Vagina (tissue), 2 donors: ENCODE measurements at places on chromosomes 7 and 10. TPM values are rescaled to one million over a fixed set of nuclear protein-coding genes. Genes with fewer than 3 reads are reported as not detected.

- H3K36me3 ChIP-seq: no peaks in the 10 kb centered on the region
- peaks cover 23% of the 10 kb centered on the region for H3K4me1 ChIP-seq
- no peaks in the 10 kb centered on the region for H3K27me3 ChIP-seq
- H3K4me3 ChIP-seq: no peak overlapping the region
- no peak overlapping the region for H3K27ac ChIP-seq
Measured at GRCh38 chr10:102665904-102666509, 21.7 kb downstream of the TRIM8 start.

- no peaks in the 10 kb centered on the region for H3K27me3 ChIP-seq
- no peak overlapping the region for H3K27ac ChIP-seq
- H3K4me3 ChIP-seq: no peak overlapping the region
- no peak for DNase-seq
Measured at GRCh38 chr10:97049670-97050069, 136.1 kb downstream of the SLIT1 start.

DNA sequence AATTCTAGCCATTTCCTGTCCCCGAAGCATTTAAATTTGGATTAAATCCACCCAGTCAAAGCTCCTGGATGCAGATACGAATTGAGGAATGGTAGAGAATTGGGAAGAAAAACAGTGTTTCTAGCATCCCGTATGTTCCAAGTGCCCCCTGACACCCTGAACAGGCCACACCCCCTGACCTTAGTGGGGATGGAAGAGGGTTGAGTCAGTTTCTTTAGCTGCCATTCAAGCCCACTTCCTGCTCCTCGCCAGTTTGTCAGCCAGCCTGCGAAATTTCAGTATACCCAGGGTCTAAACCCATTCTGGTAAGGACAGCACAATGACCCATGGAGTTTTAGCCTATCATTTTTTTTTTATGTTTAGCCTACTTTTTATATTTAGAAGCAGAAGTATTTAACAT, 101.1 kb downstream of the PKD1L1 start:
- H3K4me3 ChIP-seq: no peak overlapping the region
- H3K4me1 ChIP-seq: no peaks in the 10 kb centered on the region
- H3K27me3 ChIP-seq: no peaks in the 10 kb centered on the region
- no peak overlapping the region for H3K27ac ChIP-seq
- DNase-seq: no peak

GRCh38 chr10:43387678-43388032, 16.2 kb downstream of the FXYD4 start:
- DNase-seq: no peak
- H3K27me3 ChIP-seq: no peaks in the 10 kb centered on the region
- no peak overlapping the region for H3K4me3 ChIP-seq
- H3K4me1 ChIP-seq: peaks cover 32% of the 10 kb centered on the region
- no peaks in the 10 kb centered on the region for H3K36me3 ChIP-seq

DNA sequence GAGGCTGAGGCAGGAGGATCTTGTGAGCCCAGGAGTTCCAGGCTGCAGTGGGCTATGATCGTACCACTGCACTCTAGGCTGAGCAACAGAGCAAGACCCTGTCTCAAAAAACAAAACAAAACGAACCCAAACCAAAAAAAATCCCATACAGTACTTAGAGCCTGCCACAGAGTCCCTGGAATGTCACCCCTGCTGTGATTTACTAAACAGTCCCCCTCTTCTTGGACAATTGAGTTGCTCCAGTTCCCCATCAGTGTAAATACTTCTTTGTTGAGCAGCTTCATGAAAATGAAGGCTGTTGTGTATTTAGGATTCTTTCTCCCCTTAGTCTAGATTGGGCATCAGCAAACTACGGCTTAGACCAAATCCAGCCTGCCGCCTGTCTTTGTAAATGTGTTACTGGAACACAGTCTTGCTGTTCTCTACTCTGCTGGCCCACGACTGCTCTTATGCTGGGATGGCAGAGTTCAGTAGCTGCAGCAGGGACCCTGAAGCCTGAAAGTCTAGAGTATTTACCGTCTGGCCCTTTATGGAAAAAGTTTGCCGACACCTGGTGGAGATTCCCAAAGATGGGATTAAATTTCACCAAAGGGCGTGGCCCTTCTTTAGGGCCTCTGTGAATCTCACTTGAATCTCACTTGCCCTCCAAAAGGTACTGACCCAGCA, 57.8 kb downstream of the PALD1 start:
- H3K4me3 ChIP-seq: no peak overlapping the region
- DNase-seq: no peak
- H3K27ac ChIP-seq: no peak overlapping the region
- H3K4me1 ChIP-seq: no peaks in the 10 kb centered on the region
- H3K27me3 ChIP-seq: no peaks in the 10 kb centered on the region

DNA sequence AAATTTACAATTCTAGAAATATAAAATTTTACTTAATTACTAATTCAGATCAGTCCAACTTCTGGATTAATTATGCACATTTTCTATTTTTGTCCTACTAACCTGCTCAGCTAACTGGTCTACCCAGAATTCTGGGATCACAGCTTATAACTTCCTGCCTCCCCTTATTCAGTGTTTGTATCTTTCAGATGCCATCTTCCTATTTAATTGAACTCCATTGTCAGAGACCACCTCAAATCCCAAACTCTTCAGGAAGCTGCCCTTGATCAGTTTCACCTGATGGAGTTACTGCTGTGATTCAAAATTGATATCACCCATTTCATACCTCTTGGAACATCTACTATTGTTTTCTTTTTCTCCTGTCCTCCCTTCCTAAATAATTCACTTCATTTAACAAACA, 259.2 kb downstream of the WDR11 start:
- no peak overlapping the region for H3K4me3 ChIP-seq
- no peaks in the 10 kb centered on the region for H3K36me3 ChIP-seq
- H3K27ac ChIP-seq: no peak overlapping the region
- no peaks in the 10 kb centered on the region for H3K4me1 ChIP-seq
- DNase-seq: no peak

DNA sequence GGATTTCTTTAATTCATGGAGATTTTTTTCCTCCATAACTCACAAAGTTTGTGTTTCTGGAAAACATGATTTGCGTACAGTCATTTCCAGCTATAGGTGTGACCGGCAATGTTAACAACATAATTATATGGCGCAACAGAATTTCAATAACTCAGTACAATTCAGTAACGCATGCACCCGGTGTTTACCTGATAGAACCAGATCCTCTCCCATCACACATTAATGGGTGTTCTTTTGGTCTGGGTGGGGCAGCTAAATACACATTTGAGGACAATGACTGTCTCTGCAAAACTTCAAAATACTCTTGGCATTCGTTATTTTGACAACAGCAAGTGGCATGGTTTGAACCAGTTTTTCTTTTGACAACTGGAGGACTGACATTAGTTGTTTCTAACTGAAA, 102.3 kb downstream of the KLF6 start:
- H3K4me3 ChIP-seq: no peak overlapping the region
- no peak for DNase-seq
- no peaks in the 10 kb centered on the region for H3K4me1 ChIP-seq

- no peak overlapping the region for H3K4me3 ChIP-seq
- no peaks in the 10 kb centered on the region for H3K27me3 ChIP-seq
- H3K4me1 ChIP-seq: peaks cover 2% of the 10 kb centered on the region
Measured at GRCh38 chr7:138974675-138975292, 6.4 kb downstream of the KIAA1549 start.

- no peak overlapping the region for H3K4me3 ChIP-seq
- DNase-seq: no peak
- H3K4me1 ChIP-seq: no peaks in the 10 kb centered on the region
- H3K27me3 ChIP-seq: no peaks in the 10 kb centered on the region
- no peaks in the 10 kb centered on the region for H3K36me3 ChIP-seq
Measured at GRCh38 chr7:141864765-141865447, 23.6 kb upstream of the PRSS37 start.

GRCh38 chr7:150737265-150738055, at the start of gene GIMAP5:
Gene GIMAP5 (plus strand): TSS chr7:150737418. CDS start chr7:150740885, 3,467 bp downstream.
- no peaks in the 10 kb centered on the region for H3K4me1 ChIP-seq
- H3K27me3 ChIP-seq: no peaks in the 10 kb centered on the region
- peak within 1 kb of the TSS; percentile 45 for H3K4me3 ChIP-seq
- peak within 1 kb of the TSS; percentile 72 for H3K27ac ChIP-seq

GRCh38 chr7:155979994-155980393, 167.7 kb upstream of the SHH start:
- no peaks in the 10 kb centered on the region for H3K4me1 ChIP-seq
- no peak for DNase-seq
- no peak overlapping the region for H3K27ac ChIP-seq

GRCh38 chr7:90841759-90842429, 245.8 kb downstream of the CDK14 start:
- DNase-seq: no peak
- no peaks in the 10 kb centered on the region for H3K27me3 ChIP-seq
- no peaks in the 10 kb centered on the region for H3K4me1 ChIP-seq
- no peak overlapping the region for H3K4me3 ChIP-seq
- no peak overlapping the region for H3K27ac ChIP-seq
- no peaks in the 10 kb centered on the region for H3K36me3 ChIP-seq

- peak overlapping the region; percentile 76 for H3K27ac ChIP-seq
- no peaks in the 10 kb centered on the region for H3K27me3 ChIP-seq
- peaks cover 24% of the 10 kb centered on the region for H3K4me1 ChIP-seq
- DNase-seq: no peak
- no peaks in the 10 kb centered on the region for H3K36me3 ChIP-seq
- peak overlapping the region; percentile 57 for H3K4me3 ChIP-seq
Measured at GRCh38 chr10:116271593-116272439, 1.2 kb downstream of the GFRA1 start.

DNA sequence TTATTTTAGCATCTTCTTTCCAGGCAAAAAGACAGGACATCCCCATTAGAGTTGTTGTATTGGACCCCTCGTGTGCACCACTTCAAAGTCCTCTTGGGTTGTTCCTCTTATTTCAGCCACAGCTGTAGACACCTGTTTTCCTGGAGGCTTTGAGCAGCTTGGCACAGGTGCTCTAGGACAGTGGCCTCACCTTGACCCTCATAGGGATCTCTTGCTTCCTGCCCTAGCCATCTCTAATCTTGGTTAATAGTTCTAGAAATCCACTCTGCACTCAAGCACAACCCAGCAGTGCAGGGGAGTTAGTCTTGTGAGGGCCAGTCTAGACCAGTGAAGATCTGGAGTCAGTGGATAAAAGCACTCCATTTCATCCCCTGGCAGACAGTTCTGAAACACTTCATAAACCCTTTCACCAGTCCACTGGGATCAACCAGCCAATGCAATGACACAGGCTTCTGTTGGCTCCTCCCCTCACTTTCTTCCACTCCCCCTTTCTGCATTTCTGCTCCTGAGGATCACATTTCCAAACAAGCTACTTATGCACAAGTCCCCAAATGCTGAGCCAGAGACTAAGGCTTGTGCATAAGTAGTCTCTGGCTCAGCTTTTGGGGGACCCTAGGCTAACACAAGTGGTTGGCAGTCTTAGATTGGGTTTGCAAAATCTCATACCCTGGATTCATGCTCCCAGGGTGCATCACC, 131.5 kb upstream of the LAMB4 start:
- H3K36me3 ChIP-seq: no peaks in the 10 kb centered on the region
- no peak overlapping the region for H3K27ac ChIP-seq
- no peak for DNase-seq
- H3K4me1 ChIP-seq: no peaks in the 10 kb centered on the region

Gene TRPV5
- total RNA-seq: not detected

Gene SUGCT
- 2.2 TPM for total RNA-seq

Gene DOCK1
- total RNA-seq: 64.6 TPM

Gene ARHGEF35
- 8.3 TPM for total RNA-seq

Gene CNNM1
- 2.5 TPM for total RNA-seq
